HT-29 (cell line): ENCODE measurements at places on chromosomes 7 and 10.

DNA sequence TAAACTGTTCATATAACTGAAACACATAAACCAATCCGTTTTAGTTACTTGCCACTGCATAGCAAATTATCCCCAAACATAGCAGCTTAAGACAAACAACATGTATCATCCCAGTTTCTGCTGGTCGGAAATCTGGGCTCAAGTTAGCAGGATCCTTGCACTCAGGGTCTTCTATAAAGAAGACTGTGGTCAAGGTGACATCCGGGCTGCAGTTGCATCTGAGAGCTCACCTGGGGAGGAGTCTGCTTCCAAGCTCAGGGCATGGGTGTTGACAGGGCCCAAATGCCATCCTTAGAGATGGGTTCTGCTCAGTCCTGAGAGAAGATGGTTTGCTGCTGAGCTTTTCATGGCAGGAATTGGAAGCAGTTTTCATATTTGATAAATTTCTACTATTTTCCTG is 431.2 kb downstream of the PAXIP1 start:
- DNase-seq, result no peak

- DNase-seq, result peak; percentile 89
Observed at GRCh38 chr10:4656576-4657194, 169.3 kb upstream of the AKR1E2 start.

DNA sequence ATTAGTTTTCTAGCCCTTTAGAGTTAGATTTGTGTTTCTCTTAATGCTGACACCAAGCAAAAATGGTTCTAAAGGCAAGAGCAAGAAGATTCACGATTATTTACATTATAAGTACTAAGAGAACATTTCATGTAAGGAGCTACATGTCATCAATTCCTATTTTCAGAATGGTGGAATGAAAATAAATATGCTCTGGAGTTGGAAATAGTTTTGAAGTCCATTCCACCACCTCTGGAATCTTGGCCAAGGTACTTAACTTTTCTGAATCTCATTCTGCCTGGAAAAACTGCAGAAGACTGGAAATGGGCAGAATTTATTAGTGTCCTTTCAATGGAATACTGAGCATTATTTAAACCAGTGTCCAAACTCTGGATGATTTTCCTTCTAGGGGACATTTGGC is 125.1 kb upstream of the RAB11FIP2 start:
- DNase-seq, result no peak

GRCh38 chr10:62506371-62506770 is 132.2 kb downstream of the ZNF365 start:
- no peak for DNase-seq

- no peak for DNase-seq
Observed at GRCh38 chr7:156167987-156168386, 355.7 kb upstream of the SHH start.

DNA sequence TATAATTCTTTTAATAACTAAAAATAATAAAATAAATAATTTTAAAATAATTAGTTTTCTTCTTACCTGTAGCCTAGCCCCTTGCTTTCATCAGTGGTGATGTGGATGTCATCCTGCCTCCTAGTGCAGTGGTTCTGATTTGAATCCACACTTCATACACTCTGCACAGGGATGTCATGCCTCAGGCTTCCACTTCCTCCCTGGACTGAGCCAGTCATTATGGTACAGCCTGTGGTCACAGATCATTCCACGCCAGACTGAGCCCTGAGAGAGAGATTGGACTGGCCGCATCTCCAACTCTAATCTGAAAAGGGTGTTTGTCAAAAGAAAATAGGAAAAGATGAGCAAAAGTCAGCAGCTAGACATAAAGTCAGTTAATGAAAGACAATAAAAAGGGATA is 436.2 kb upstream of the IGFBP3 start:
- no peak for DNase-seq

DNA sequence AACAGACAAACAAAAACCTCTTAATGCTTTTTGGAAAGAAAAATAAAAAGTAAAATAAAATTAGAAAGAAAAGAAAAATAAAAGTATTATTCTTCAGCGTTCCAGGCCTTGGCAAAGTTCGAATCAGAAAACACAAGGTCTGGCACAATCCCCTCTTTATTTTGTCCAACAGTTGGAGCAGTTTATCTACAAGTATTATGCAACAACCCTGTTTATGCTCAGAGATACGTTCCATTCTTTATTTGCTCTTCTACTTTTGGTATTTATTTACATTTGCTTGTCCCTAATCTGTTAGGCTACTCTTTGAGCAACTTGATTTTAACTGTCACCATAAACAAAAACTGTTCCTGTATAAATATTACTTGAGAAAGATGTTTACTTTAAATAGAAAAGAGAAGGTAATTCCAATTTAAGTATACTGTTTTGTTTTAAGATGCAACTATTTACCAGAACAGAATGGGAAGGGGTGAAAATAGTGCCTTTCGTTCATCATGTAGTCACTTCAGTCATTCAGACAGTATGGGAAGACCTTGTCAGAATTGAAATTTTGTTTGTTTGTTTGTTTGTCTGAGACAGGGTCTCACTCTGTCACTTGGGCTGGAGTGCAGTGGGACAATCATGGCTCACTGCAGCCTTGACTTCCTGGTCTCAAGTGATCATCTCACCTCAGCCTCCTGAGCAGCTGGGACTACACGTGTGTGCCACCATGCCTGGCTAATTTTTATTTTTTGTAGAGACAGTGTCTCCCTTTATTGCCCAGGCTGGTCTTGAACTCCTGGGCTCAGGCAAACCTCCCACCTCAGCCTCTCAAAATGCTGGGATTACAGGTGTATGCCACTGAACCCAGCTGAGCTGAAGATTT is 5.7 kb downstream of the PDK4 start:
- DNase-seq, result no peak

GRCh38 chr10:84681781-84682180 is 353.4 kb downstream of the CCSER2 start:
- no peak for DNase-seq

- DNase-seq, result no peak
Observed at GRCh38 chr10:104640339-104641186, 527 bp upstream of the SORCS3 start.

- DNase-seq, result peak; percentile 52
Observed at GRCh38 chr7:155190688-155191087, 107.0 kb upstream of the INSIG1 start.

- peak; percentile 20 for DNase-seq
Observed at GRCh38 chr7:87091487-87092066, 32.1 kb upstream of the ELAPOR2 start.

DNA sequence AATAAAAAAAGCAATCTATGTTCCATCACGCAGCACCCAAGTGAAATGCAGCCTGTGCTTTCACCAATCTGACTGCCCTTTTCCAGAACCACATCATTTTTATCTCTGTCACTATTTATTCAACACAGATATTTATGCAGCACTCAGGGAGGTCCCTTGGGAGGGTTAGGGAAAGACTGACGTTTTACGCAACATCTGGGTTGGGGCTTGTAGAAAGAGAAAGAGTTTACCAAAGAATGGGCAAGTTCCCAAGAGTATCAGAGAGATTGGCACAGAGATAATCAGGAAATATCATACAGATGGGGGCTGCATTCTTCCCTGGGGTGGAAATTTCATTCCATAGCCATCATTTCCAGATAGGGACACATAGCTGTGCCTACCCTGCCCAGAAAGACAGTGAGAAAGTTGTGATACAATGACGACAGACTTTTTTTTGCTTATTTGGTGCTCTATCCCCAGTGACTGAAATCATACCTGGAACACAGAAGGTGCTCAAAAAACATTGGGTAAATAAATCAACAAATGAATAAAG is 474.2 kb downstream of the CALN1 start:
- DNase-seq, result no peak

GRCh38 chr7:37050801-37051200 is 326.5 kb upstream of the AOAH start:
- no peak for DNase-seq

DNA sequence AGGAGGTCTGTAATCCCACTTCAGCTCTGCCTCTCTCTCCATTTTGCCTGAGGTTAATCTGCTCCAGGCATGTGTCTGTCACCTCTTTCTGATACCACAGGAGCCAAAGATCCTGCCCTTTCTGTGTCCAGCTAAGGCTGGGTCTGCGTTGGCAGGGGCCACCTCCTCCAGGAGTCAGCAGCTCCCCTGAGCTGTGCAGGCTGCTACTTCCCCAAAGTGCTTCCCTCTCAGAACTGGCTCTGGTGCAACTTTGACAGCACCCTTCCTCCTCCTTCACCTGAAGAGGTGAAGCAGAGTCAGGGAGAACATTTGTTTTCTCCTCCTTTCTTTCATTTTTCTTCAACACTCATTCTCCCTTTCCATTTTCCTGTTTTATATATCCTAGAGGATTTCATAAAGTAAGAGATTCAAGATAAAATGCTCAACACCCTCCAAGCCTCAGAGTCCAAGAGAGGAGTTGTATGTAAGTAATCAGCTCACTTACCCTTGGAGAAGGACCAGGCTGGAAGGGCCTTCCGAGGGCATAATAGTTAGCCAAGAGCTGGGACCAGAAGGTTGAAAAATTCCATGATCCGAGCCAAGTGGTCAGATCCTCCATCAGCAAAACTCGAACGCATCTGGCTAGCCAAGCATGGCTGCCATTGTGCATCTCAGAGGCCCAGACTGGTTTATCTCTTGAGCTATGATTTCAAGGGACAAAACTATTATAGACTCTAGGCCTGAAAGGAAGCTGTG is 257.3 kb downstream of the PTEN start:
- no peak for DNase-seq

DNA sequence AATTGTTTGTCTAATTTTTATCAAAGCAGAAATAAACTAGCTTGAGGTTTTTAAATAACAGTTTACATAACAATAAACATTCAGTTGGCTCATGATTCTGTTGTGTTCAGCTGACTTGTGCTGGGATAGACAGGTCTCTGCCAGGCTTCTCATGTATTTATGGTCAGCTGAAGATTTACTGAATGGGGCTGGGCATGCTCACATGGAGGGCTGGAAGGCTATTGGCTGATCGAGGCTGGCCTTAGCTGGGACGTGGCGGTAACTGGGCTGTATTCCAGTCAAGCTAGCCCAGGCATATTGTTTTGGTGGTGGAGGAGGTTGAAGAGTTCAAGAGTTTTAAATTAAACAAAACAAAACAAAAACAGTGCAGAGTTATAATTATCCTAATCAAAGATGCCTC is 251.0 kb upstream of the MTPN start:
- no peak for DNase-seq

GRCh38 chr7:157700231-157701005 is 363.6 kb downstream of the DNAJB6 start:
- DNase-seq, result no peak

- DNase-seq, result peak; percentile 79
Observed at GRCh38 chr7:27677912-27678612, 15.4 kb upstream of the HIBADH start.

DNA sequence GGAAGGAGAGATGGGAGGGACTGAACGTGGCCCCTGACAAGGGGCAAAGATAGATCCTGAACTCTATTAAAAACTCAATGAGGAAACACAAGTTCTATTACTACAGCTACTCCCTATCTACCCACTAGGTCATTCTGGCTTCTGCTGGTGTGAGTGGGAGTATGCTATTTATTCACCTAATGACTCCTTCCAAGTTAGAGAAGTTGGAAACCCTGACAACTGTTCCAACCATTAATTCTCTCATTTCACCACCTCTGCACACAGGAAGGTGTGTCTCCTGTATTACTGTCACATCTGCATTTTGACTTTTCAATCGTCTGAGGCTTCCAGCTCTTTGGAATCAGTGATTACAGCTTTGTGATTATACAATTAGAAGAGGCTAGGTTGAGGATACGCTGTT is 169.4 kb upstream of the ADO start:
- DNase-seq, result no peak

- peak; percentile 73 for DNase-seq
Observed at GRCh38 chr7:101126651-101127459, at the start of gene SERPINE1. Gene SERPINE1, plus strand, starts transcription at chr7:101127104. Its CDS starts 1,290 bp downstream, at chr7:101128394.

DNA sequence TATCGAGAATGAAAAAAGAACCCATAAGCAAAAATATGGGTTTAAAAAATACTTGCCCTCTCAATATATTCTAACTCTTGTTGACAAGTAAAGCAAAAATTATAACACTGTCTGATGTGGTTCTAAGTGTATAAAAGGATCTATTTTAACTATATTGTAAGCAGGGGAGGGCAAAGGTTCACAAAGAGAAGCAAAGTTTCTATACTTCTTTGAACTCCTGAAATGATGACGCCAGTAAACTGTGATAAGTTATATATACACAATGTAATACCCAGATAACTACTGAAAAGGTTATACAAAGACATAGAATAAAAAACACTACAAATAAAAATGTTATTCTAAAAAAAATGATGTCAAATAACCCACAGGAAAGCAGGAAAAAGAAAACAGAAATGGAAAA is 37.1 kb downstream of the PDLIM1 start:
- DNase-seq, result no peak

- DNase-seq, result peak; percentile 82
Observed at GRCh38 chr7:21504021-21504420, 38.8 kb upstream of the DNAH11 start.

GRCh38 chr7:16794986-16795385 is 9.8 kb downstream of the AGR2 start:
- DNase-seq, result no peak

- DNase-seq, result no peak
Observed at GRCh38 chr7:50724526-50725520, 57.9 kb downstream of the GRB10 start.

DNA sequence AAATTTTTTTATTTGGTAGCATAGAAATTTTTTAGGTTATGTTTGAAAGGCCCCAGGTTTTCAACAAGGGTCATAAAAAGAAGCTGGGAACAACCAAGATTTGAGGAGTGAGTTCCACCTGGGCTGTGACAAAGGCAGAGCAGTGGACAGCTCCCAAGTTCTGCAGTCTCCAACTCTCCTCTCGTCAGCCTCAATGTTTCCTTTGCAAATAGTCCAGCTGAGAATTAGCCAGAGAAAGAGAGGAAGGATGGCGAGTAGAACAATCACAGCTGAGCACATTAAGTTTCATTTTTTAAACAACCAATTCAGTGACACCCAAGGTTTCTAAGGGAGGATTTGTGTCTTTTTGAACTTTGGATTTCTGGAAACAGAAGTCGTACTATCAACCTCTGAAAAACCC is 143.2 kb downstream of the NRCAM start:
- DNase-seq, result no peak

DNA sequence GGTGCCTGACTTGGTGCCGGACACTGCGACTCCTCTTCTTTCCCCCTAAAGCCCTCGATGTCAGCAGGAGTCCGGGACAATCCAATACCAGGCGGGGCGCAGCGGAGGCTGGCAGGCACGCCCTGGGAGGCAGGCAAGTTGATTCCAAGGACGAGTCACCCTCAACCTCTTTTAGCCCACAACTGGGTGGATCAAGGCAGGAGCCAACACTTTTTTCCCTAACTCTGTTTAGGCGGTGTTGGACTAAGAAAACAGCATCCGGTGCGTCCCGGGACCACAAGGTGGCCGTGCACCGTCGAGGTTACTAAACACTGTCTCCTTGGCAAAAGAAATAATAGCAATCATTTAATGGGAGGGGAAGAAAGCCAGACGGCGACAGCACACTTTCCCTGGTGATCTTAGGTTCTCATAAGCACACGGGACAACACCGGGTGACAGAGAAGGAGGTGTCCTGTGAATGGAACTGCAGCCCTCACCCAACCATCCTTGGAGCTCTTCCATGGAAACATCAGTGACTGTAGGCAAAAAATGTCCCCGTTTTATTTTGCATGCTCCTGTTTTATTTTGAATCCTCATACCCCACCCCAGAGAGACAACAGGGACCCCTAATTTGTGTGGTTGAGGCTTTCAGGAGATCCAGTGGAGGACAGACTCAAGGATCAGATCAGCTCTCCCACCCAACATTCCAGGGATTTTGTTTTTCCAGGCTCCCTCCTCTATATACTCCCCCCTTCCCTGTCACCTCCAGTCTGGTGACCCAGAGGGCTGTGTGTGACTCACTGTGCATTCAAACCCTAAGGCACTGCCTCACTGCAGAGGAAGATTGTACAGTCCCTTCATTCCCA is 1.3 kb upstream of the CALCR start:
- peak; percentile 12 for DNase-seq
